Gastroesophageal sphincter (tissue), 4 donors: ENCODE measurements at places on chromosomes 11 and 22.

- ATAC-seq = no peak
Measured at GRCh38 chr11:133832991-133833897, 12.1 kb downstream of the SPATA19 start.

DNA sequence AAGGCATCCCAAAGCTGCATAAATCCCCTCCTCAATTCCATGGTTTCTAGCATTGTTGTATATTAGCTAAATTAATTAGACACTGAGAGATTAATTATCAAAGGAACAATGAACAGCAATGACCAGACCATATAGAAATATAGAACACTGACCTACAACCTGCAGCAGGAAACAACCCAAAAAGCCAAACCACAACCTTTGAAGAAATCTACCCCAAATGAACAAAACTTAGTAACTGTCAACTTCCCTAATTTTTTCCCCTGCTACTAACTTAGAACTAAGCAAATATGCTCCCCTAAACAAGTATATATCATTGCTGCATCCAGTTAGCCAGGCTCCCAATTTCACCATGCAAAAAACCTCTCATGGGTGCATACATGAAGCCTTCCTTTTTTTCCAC is 268.0 kb upstream of the ANO3 start:
- no peak for ATAC-seq

GRCh38 chr11:59053387-59053786 is 32.7 kb upstream of the GLYATL1B start:
- no peak for ATAC-seq

GRCh38 chr11:121696931-121697670 is 244.3 kb upstream of the SORL1-AS1 start:
- ATAC-seq = no peak

DNA sequence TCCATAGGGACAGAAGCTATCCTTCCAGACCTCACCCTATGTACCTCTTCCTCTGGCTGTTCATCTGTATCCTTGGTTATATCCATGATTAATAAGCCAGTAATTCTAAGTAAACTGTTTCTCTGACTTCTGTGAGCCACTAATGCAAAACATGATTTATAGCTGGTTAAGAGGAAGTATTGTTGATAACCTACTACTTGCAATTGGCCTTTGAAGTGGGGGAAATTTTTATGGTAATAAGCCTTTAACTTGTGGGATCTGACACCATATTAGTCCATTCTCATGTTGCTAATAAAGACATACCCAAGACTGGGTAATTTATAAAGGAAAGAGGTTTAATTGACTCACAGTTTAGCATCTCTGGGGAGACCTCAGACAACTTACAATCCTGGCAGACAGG is 21.9 kb downstream of the CASP12 start:
- ATAC-seq = no peak
